ENCODE measurements at places on chromosomes 1 and 21.
A peak's percentile ranks its signal among the peaks of the same experiment; 100 is the strongest.

DNA sequence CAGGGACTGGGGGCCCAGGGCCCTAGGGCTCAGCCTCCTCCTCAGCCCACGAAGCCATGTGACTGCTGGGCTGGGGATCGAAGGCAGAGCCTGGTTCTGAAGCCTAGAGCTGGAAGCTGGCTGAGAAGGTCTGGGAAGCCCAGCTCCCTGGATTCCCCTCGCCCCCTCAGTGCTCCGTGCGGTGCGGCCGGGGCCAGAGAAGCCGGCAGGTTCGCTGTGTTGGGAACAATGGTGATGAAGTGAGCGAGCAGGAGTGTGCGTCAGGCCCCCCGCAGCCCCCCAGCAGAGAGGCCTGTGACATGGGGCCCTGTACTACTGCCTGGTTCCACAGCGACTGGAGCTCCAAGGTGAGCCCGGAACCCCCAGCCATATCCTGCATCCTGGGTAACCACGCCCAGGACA lies 9.1 kb downstream of the ADAMTSL4 start:
- peaks cover 25% of the 10 kb centered on the region for H3K36me3 ChIP-seq
- peaks cover 27% of the 10 kb centered on the region for H3K4me1 ChIP-seq
- no peak overlapping the region for H3K27ac ChIP-seq

DNA sequence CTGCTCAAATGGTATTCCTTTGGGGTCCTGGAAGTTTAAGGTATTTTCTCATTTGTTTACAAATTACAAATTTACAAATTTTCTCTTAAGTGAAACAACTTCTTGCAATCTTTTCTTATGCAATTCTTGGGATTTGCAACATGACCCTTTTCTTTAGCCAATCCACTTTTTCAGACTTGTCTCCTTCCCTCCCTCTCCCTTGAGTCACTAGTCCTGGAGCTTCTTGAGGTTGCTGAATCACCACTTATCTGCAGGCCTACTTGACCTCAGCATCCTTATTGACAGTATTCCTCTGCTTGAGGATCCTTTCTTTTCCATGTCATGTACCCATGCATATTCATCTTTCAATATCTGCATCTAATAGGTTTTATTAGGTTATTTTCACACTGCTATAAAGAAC lies 302.8 kb upstream of the ADAMTS5 start:
- no peak for ATAC-seq
- no peak overlapping the region for H3K4me3 ChIP-seq
- no peaks in the 10 kb centered on the region for H3K4me1 ChIP-seq
- H3K27ac ChIP-seq = no peak overlapping the region
- no peaks in the 10 kb centered on the region for H3K27me3 ChIP-seq

DNA sequence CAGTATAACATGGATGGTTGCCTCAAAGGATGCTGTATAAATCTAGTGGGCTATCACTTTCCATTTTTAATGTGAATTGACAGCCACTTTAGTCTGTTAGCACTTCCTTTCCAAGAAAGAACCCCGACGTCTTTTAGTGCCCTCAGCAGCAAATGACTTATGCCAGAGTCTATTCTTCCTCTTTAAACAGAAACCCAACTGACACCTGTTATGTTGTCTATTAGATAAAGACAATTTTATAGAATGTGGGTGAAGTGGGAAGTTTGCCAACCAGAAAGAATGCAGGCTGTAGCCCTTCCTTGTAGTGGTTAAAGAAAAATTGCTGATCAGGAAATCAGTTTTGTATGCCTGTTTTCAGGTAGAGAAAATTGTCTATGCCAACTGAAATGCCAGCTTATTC lies 344.9 kb downstream of the ZNF326 start:
- H3K27ac ChIP-seq = no peak overlapping the region
- no peak for ATAC-seq
- H3K4me3 ChIP-seq = no peak overlapping the region
- H3K27me3 ChIP-seq = no peaks in the 10 kb centered on the region
- peaks cover 5% of the 10 kb centered on the region for H3K4me1 ChIP-seq

DNA sequence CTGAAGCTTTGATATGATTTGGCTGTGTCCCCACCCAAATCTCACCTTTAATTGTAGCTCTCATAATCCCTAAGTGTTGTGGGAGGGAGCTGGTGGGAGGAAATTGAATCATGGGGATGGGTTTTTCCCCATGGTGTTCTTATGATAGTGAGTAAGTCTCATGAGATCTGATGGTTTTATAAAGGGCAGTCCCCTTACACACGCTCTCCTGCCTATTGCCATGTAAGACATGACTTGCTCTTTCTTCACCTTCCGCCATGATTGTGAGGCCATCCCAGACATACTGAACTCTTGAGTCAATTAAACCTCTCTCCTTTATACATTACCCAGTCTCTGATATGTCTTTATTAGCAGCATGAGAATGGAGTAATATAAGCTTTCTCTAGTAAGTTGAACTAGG lies 261.9 kb downstream of the HLX start:
- H3K36me3 ChIP-seq = no peaks in the 10 kb centered on the region
- H3K4me3 ChIP-seq = no peak overlapping the region

- H3K4me1 ChIP-seq = peaks cover 16% of the 10 kb centered on the region
- no peaks in the 10 kb centered on the region for H3K27me3 ChIP-seq
- H3K36me3 ChIP-seq = peaks cover 11% of the 10 kb centered on the region
- H3K4me3 ChIP-seq = no peak overlapping the region
- ATAC-seq = peak; percentile 63
These were observed 513 bp downstream of the MGST3 start for GRCh38 chr1:165631342-165632151.

DNA sequence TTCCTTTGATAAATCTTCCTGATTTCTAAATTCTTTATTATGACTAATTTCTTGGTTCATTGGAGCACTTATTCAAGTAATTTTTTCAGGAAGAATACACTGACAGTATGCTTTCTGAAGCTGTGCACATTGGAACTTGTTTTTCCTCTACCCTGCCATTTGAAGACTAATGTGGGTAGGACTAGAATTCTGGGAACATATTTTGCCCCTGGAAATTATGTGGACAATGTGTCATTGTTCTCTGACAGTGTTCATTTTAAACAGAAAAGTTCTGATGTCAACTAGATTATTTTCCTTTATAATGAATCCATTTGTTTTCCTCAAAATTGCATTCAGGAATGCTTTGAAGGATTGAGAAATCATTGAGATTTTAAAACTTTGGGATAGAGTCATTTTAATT lies 34.8 kb upstream of the ST6GALNAC5 start:
- no peak overlapping the region for H3K27ac ChIP-seq
- no peak for ATAC-seq
- H3K4me3 ChIP-seq = no peak overlapping the region
- H3K27me3 ChIP-seq = peaks cover 17% of the 10 kb centered on the region
- no peaks in the 10 kb centered on the region for H3K36me3 ChIP-seq
- peaks cover 4% of the 10 kb centered on the region for H3K4me1 ChIP-seq

DNA sequence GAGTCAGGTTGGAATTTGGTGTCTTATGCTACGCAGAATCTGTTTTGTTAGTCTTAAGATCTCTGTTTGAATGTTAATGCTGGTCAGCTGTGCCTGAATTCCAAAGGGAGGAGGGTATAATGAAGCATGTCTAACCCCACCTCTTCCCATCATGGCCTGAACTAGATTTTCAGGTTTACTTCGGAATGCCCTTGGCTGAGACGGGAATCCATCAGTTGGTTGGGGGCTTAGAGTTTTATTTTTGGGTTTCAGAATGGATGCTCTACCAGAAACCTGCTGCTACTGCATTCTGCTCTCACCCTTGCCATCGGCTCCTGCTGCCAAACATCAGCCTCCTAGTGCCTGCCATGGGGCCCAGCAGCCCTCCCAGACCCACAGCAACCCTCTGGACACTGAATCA lies 24.1 kb upstream of the ETV3 start:
- no peak for ATAC-seq
- no peaks in the 10 kb centered on the region for H3K36me3 ChIP-seq
- peaks cover 5% of the 10 kb centered on the region for H3K27me3 ChIP-seq

GRCh38 chr1:111770916-111771315 lies 15.2 kb downstream of the DDX20 start:
- ATAC-seq = no peak
- H3K27ac ChIP-seq = no peak overlapping the region
- H3K36me3 ChIP-seq = peaks cover 30% of the 10 kb centered on the region
- H3K27me3 ChIP-seq = no peaks in the 10 kb centered on the region
- no peaks in the 10 kb centered on the region for H3K4me1 ChIP-seq

- no peak overlapping the region for H3K27ac ChIP-seq
- no peaks in the 10 kb centered on the region for H3K27me3 ChIP-seq
- ATAC-seq = no peak
- H3K36me3 ChIP-seq = no peaks in the 10 kb centered on the region
These were observed 46.0 kb downstream of the KCNK2 start for GRCh38 chr1:215128504-215128903.

DNA sequence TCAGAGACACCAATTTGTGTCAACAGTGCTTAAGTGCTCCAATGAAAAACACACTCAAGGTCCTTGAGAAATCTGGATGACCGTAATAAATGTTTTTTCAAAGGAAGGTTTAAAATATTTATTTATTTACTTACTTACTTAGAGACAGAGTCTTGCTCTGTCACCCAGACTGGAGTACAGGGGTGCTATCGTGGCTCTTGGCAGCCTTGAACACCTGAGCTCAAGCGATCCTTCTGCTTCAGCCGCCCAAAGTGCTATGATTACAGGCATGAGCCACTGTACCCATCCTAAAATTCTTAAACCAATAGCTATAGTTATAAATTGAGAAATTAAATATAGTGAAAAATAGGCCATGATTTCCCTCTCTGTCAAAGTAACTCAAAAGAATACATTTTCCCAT lies 17.3 kb upstream of the ERICH3 start:
- no peaks in the 10 kb centered on the region for H3K27me3 ChIP-seq
- H3K4me3 ChIP-seq = no peak overlapping the region
- no peaks in the 10 kb centered on the region for H3K4me1 ChIP-seq
- no peaks in the 10 kb centered on the region for H3K36me3 ChIP-seq

Data from activated T-helper 17 cell treated with anti-CD3 and anti-CD28 coated beads, Interleukin-2, amount 50 U/mL, for 72 hours (primary cell).